Neural progenitor cell (in vitro differentiated cells): ENCODE measurements at places on chromosomes 5 and 9.

- DNase-seq = no peak
Observed at GRCh38 chr9:136211441-136212344, 6.8 kb upstream of the LHX3 start.

- peak; percentile 43 for DNase-seq
Observed at GRCh38 chr5:2334719-2335118, 416.8 kb downstream of the IRX2 start.

DNA sequence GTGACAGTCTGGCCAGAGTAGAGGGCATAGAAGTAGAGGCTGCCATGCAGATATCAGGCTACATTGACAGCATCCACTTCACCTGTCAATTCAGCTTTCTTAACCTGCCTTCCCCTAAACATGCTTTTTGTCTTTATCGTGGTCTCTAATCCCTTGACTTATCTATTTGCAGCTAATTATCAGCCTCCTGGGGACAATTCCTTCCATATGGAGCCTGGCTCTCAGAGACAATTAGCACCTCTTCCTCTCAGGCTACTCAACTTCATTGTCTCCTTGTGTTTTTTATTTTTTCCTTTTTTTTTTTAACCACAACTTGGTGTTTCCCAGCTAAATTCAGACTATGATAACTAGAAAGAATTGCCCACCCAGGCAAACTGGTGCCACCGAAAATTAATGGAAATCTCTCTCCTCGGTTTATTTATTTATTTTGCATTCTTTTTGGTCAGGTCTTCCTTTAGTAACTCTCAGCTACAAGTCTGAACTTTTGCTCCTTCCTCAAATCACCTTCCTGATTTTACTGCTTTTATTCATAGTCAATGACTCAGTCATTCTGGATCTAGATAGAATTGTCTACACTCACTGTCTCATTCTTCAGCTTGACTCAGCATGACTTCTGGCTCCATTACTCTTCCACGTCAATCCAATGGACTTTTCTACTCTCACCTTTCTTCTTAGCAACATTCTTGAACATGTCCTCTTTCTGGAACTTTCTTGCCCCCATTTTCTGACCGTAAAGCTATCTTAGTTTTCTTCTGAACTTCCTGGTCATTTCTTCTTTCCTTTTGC is 63.0 kb upstream of the BASP1 start:
- DNase-seq = peak; percentile 37

DNA sequence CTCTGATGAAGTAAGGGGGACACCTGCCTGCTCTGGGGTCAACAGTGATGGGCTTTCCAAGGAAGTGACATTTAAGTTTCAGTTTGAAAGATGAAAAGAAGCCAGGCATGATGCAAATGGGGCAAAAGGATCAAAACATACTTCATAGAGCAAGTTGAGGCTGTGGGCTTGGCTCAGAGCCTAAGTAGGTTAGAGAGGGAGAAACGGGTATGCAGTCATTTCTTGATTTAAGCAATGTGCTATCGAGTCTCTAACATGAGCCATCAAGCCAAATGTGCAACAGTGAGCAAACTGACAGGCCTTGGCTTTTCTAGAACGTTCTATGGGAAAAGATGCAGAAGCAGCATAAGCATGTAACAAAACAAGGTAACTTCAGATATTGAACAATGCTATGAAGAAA is 80.6 kb downstream of the ADRB2 start:
- no peak for DNase-seq

DNA sequence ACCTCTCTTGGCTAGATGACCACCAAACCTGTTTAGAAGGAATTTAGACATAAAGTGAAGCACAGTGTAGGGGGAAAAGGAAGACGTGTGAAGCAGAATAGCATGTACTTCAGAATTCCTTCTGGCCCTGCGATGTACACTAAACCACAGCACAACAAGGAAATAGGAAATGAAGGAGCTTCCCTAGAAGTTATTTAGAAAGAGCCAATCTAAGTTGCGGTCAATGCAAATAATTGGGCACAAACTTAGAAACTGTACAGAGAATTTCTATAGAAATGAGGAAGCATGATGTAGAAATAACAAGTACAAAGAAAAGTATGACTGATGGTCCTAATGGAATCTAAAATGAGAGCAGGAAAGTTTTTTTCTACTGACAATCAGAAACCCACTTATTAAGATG is 41.5 kb downstream of the ANKRD55 start:
- no peak for DNase-seq

GRCh38 chr9:132007371-132008025 is 72.2 kb downstream of the MED27 start:
- no peak for DNase-seq

DNA sequence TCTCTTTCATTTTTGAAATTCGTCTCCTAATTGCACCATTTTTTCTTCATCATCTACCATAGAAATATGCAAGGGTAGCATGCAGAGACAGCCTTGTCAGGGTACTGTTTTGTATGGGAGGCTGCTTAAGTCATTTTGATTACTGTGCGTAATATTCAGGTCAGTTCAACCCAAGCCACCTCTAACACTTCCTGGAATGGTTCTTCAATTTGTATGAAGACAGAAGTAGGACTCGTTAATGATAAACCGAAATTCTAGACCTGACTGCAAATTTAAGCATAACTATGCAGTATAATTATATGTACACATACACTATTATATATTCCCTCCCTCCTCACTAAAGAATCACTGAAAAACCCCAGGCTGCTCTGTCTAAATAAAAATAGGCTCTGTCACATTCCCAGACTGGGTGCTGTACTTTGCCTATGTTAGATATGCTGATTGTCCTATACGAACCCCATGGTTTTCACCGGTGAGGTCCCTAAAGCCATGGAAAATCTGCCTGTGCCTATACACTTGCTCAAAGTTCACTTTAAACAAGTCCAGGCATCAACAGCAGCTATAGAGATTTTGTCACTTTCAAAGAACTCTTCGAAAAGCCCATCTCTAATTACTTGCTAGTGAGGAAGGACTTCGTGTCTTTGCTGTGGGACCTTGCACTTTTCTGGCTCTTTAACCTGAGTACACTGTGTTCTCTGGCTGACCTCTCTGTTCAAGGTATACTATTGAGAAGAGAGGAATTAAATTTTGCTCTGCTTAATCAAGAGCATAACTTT is 352.1 kb upstream of the CD180 start:
- DNase-seq = no peak

DNA sequence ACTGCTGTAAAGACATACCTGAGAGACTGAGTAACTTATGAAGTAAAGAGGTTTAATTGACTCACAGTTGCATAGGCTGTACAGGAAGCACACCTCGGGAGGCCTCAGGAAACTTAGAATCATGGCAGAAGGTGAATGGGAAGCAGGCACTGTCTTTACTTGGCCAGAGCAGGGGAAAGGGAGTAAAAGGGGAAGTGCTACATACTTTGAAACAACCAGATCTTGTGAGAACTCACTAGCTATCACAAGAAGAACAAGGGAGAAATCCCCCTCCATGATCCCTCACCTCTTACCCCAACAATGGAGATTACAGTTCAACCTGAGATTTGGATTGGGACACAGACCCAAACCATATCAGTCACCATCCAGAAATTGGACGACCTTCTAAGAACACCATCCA is 1285.8 kb upstream of the CDH9 start:
- no peak for DNase-seq

GRCh38 chr5:174552428-174552827 is 172.0 kb upstream of the MSX2 start:
- no peak for DNase-seq
